ENCODE measurements at places on chromosomes 16 and 17. TPM values are rescaled to one million over a fixed set of nuclear protein-coding genes. Genes with fewer than 3 reads are reported as not detected.

The PMP22 gene
- 38.0 TPM for total RNA-seq

The RBFOX1 gene
- total RNA-seq, result not detected

The MT1A gene
- total RNA-seq, result 1.9 TPM

The HOXB4 gene
- total RNA-seq, result 1.7 TPM

The PIPOX gene
- total RNA-seq, result 1.7 TPM

The RNF157 gene
- total RNA-seq, result 10.0 TPM

The CSH2 gene
- not detected for total RNA-seq

The BCL6B gene
- total RNA-seq, result not detected

The COL1A1 gene
- 2,749 TPM for total RNA-seq

The CCDC47 gene
- 76.4 TPM for total RNA-seq

The OR3A3 gene
- total RNA-seq, result not detected

The TEKT5 gene
- not detected for total RNA-seq

The TNRC6C gene
- total RNA-seq, result 6.8 TPM

The CCL7 gene
- total RNA-seq, result not detected

The AOC2 gene
- 0.43 TPM for total RNA-seq

The ABCA6 gene
- total RNA-seq, result 6.4 TPM

The SLFN13 gene
- total RNA-seq, result 1.6 TPM

The SHISA6 gene
- total RNA-seq, result not detected

The HCRT gene
- total RNA-seq, result not detected

The IL17C gene
- total RNA-seq, result not detected

The SPATA22 gene
- 3.5 TPM for total RNA-seq

The PROCA1 gene
- total RNA-seq, result 1.6 TPM

The MPO gene
- not detected for total RNA-seq

The SDR42E1 gene
- total RNA-seq, result 2.6 TPM
